ENCODE measurements at places on chromosomes 7 and 10.

- no peak for DNase-seq
Observed at GRCh38 chr10:89857431-89858042, 156.1 kb downstream of the KIF20B start.

- DNase-seq, result no peak
Observed at GRCh38 chr7:44331682-44332081, 6.3 kb upstream of the CAMK2B start.

DNA sequence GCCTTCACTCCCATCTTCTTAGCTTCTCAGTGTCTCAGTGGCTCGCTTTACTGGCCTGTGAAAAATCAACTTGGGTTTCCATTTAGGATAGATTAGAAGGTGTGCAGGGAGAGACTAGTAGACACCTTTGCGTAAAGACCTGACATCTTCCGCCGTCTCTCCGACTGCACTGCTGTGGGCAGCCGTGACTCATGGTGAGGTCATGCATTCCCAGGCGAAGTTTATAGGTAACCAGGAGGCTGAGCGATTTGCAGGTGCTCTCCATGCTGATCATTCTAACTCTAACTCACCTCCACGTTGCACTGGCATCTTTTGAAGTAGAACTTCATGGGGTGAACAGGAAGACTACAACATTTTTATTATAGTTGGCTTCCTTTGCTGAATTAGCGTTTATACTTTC, 68.0 kb upstream of the ZNF438 start:
- DNase-seq, result peak; percentile 69

DNA sequence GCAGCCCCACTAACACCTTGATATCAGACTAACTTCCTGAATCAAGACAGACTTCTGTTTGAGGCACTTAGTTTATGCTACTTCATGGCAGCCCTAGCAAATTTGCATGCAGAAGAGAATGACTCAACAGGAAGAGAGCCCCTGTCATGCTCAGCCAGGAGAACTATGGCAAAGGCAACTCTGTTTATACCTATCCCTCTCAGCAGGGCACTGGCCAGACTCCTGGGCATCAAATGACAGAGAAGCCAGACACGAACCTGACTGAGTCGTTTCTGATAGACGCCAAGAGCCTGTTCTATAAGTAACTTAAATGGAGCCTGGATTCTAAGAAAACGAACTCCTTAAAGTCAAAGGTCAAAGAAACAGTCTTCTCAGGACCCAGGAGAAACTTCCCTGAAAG, 50.9 kb upstream of the UNC5B start:
- DNase-seq, result peak; percentile 34

GRCh38 chr7:140262242-140262903, 85.6 kb upstream of the KDM7A start:
- no peak for DNase-seq

DNA sequence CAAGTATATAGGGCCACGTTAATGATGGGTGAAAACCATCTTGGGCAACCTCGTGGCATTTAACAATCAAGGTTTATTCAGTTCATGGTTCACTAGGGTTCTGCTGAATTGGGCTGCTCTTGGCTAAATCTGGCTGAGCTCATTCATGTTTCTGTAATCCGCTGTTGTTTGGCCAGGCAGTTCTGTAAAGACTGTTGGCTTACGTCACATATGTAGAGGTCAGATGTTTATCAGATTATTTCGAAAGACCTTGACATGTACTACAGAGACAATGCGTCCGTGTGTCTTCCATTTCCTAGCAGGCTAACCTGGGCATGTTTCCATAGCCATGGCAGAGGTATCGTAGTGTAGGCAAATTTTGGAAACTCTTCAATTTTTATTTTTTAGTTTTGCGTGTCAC, 190.0 kb upstream of the ZWINT start:
- DNase-seq, result no peak

DNA sequence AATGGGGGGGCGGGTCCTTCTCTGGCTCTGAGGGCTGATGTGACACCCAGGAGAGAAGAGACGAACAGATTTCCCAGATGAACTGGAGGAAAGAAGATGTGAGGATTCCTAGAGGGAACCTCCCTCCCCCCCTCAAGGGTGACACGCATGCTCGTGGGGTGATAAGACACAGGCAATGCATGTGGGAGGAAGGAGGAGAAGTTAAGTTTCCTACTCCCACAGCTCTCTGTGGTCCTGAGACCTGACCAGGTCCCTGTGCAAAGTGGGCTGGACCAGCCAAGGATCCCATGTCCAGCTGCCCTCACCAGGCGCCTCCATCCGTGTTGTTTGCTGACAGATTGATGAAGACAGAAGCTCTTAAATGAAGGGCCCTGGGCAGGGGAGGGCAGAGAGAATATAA, 112.6 kb downstream of the SH3PXD2A start:
- no peak for DNase-seq

DNA sequence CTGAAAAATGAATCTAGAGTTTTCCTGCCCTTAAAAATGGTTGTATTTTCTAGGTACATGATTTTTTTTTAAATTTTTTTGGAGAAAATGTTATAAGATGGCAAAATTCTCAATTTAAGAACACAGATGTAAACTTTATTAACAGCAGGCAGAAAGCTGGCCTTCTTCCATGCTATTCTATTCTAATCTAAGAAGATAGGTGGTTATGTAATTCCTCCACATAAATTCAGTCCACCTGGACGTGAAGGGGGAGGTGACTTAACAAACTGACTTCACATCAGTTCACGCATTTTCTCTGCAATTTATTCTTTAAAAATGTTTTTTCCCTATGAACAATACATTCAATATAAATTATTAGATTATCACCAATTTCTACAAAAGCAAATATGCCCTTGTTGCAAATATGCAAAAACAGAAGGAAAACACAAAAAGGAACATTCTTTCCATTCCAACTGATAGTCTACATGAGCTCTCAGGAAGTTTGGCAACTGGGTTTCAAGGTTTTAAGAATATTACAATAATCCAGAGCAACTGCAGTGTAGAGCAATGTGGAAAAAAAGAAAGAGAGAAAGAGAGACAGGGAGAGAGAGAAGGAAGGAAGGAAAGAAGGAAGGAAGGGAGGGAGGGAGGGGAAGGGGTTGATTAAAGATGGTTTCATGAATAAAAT, 76.8 kb downstream of the HIBADH start:
- DNase-seq, result peak; percentile 61

GRCh38 chr7:101586078-101586905, 42.8 kb downstream of the MYL10 start:
- DNase-seq, result no peak

- DNase-seq, result no peak
Observed at GRCh38 chr7:76430836-76431235, 6.1 kb downstream of the ZP3 start.

DNA sequence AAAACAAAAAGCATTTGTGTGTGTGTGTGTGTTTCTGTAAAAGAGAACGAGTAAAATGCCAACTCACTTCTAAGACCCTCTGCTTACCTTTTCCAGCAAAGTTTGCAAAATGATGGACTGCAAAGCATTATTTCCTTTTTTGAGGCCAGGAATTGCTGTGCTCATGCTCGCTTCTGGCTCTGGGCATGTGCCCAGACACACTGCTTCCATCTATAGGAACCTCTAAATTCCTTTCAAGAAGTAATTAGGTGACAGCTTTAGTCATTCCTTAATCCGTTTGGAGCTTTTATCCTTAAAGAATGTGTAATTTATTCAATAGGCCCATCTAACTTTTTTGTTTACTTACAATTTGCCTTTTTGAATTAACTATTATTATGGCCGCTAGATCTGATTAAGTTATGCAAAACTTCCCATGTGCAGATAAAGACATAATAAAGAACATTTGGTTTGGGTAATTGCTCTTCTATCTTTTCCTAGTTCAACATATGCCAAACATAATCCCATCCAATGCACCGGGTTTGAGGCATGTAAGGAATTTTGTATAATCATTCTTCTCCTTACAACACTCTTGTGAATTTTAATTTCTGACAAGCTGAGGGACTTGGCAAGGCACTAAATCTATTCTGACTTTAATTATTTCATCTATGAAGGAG, 34.7 kb downstream of the A1CF start:
- peak; percentile 8 for DNase-seq

- no peak for DNase-seq
Observed at GRCh38 chr10:114593240-114593792, 64.8 kb downstream of the ABLIM1 start.

DNA sequence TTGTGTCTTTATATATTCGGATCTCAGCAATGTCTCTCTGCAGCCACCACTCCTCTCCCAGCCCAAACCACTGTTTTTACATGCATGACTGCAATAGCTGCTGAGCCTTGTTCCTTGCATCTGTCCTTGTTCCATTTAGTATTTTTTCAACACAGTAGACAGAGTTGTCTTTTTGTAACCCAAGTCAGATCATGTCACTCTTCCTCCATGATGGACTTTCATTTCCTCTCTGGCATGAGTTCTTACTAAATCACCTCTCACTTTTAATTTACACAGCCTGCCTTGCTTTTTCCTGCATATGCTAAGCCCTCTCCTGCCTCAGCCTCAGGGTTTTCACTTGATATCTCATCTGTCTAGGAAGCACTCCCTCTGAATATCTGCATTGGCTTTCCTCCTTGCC, 353.2 kb downstream of the HGF start:
- no peak for DNase-seq

- peak; percentile 59 for DNase-seq
Observed at GRCh38 chr7:32500922-32501341, 5.6 kb downstream of the AVL9 start.

GRCh38 chr7:133741078-133741477, 386.1 kb upstream of the LRGUK start:
- DNase-seq, result no peak

- peak; percentile 68 for DNase-seq
Observed at GRCh38 chr10:74500816-74501215, 325.6 kb upstream of the KAT6B start.

DNA sequence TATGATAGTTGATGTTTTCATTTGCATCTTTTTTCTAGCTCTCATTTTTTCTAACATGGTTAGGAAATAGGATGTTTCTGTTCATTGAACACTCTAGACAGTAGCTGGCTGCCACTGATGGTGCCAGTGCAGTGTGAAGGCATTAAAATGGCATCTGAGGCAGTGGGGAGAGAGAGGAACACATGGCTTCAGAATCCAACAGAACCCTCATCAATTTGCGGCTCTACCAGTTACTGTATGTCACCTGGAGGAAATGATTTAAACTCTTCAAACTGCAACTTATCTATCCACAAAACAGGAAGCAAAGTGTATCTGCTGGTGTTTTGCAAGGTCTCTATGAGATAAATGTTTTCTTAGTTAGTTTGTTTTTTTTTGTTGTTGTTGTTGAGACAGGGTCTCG, 305.2 kb upstream of the PRKCQ start:
- DNase-seq, result no peak

- DNase-seq, result no peak
Observed at GRCh38 chr10:74955796-74956195, 129.4 kb downstream of the KAT6B start.

- DNase-seq, result no peak
Observed at GRCh38 chr7:89133357-89133756, 337.8 kb upstream of the TEX47 start.

DNA sequence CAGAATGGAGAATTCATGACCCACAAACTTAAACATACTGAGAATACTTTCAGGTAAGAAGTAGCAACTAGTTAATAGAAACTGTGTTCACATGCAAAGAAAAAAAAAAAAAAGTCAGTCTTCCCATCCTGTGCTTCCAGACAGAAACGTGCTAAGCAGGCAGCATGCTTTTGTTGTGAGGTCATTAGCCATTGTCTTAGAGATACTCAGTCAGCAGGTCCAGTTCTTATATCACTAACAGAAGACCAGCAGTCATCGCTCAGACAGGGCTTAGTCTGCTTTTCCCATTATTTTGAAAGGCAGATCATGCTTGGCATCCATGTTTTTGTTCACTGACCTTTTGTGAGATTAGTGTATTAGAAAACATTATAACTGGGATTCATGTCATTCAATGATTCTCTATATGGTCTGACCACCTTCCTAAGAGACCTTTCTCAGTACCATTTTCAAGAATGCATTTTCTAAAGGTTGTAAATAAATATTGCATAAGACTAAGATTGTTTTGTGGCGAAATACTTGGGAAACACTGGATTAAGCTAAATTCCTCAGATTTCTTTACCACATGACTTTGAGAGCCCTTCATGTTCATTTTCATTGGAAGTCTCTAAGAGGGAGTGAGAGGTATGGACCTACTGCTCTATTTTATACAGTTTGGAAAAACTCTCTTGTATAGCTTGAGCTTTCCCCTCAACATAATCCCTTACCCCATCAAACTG, 45.0 kb upstream of the AGBL3 start:
- peak; percentile 82 for DNase-seq

GRCh38 chr10:92690915-92691590, 1.3 kb downstream of the HHEX start:
- DNase-seq, result no peak

DNA sequence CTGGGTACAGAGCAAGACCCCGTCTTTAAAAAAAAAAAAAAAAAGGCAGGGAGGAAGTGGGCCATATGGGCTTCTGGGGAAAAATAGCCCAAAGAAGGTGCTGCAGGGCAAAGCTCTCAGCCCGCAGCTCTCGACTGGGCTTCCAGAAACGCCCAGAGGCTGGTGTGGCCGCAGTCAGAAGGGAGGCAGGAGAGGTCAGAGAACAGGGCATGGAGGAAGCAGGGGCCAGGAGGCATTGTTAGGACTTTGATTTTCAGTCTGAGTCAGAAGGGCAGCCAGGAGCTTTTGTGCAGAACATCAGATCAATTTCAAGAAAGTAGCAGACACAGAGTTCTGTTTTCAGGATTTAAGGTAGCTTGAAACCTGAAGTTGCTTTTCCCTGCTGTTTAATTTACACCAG, 35.3 kb upstream of the CYTH3 start:
- no peak for DNase-seq

DNA sequence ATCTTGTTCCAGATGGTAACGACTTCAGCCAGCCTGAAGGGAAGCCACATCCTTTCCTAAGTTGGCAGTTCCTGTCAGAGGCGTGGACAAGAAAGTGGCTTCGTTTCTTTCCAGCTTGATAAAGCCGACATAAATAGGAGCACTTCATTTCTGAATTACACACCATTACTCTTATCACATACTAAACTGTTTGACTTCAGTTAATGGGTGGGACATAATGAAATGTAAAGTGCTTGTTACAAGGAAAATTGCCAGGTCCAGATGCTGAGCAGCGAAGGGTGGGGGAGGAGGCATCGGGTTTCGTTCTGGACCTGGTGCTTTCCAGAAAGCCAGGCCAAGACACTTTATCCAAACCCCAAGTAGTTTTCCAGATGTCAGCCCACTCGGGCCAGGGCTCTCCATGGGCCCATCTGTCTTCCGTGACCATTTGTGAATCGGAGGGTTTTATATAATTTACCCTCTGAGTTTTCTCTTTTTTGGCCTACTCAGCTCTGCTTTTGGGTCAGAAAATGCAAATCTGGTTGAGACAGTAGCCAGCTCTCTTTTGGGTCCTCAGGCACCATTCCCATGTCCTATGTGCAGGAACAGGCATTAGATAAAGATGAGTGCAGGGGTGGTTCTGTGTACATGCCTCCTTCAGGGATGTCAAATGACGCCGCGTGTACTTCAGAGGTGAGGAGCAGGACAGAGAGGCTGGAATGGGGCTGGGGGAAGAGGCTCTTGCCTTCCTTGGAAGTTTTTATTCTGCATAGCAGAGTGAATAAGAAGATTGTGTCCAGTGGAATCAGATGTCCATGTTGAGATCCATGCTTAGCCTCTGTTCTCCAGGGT, 90.2 kb downstream of the TACC2 start:
- no peak for DNase-seq

- no peak for DNase-seq
Observed at GRCh38 chr7:130734815-130735716, 1.1 kb upstream of the KLF14 start.

Measured in iris pigment epithelial cell (primary cell).